Testis (tissue), 5 donors: ENCODE measurements at places on chromosomes 2 and 18.
A peak's percentile ranks its signal among the peaks of the same experiment; 100 is the strongest.

DNA sequence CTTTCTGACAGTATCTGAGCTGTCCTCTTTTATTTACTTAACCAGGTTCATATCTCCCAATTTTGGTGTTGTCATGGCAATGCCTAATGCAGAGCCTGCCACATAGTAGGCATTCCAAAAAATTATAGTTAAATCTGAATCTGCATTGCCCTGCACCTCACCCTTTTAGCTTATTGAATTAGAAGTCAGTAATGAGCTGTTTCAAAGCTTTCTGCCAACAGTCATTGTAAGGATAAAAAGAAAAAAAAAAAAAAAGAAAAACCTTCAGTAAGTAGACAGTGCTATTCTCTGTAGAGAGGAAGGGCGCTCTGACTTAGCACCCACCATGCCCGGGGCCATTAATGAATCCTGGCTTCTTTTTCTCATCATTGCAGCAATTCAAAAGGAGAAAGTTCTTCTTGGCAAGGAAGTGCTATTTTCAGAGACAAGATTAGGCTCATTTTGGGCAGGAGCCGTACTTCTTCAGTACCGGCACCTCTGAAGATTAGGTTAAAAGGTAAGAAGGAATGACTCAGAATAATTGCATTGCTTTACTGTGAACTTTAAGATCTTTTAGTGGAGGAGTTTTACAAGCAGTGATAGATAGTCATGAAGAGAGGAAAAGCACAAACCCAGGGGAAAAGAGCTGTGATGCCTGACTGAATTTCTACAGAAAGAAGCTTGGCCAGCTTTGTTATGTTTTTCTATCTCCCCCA is 2041.2 kb upstream of the PIK3C3 start:
- no peak for DNase-seq

GRCh38 chr2:177906041-177906718 is 166.4 kb downstream of the PDE11A start:
- peak; percentile 73 for DNase-seq

- peak; percentile 53 for DNase-seq
Measured at GRCh38 chr18:2961821-2962220, 51.1 kb downstream of the LPIN2 start.

DNA sequence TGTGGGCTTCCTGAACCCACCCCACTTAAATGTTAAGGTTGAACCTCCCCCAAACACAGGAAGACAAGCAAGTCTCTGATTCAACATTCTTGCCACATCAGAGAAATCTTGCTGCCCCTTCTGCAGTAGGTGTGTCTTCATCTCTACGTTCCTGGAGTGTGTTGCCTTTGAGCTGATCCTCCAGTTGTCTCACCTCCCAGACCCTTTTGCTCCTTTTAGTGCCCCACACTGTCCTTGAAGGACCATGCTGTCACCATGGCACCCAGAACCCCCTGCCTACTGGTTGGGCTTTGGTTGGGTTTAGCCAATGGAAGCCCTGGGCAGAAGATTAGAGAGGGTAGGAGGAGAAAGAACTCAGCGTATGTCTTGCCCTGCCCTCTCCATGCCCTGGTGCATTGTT is 10.7 kb downstream of the CAB39 start:
- DNase-seq = no peak

DNA sequence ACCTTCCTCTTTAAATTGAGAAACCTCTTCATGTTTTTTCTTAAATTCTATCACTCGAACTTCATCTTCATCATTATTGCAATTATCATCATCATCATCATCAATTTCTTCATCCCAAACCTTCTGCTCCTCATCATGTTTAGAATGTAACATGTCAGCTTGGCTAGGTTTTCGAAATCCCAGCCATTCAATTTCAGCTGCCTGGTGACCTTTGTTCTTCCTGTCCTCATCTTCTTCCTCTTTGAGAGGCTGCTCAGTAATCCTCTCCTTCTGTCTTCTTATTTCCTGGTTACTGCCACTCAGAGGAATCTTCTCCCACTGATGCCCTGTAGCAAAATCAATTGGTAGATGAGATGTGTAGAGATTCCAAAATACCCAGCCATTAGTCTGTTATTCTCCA is 4.2 kb downstream of the ERMN start:
- no peak for DNase-seq

DNA sequence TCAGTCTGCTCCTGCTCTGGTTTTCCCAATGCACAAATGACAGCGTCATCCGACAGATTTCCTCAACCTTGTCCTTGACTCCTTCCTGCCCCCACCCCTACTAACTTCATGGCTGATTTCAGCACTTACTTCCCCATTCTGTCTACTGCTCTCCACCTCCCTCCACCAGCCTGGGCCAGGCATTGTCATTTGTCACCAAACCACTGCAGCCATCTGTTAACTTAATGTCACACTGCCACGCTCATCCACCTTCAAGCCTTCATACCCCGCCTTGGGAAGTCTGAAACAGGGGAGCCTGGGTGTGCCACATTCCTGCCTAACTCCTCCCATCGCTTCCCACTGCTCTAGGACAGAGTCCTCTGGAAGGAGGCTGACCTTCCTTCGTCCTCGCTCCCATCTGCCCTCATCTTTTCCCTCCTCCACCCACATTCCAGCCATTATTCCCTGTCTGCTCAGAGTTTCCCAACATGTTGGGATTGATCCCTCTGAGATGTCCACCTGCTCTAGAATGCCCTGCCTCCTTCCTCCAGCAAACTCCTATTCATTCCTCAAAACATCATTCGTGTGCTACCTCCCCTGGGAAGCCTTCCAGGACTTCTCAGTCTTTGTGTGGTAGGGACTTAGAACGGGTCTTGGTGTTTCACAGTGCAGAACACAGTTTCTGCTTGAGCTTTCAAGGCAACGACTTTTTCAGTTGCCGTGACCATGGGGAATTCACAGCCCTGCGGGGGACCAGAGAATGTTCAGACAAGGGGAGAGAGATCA is 42.2 kb upstream of the SMAD7 start:
- DNase-seq = no peak

DNA sequence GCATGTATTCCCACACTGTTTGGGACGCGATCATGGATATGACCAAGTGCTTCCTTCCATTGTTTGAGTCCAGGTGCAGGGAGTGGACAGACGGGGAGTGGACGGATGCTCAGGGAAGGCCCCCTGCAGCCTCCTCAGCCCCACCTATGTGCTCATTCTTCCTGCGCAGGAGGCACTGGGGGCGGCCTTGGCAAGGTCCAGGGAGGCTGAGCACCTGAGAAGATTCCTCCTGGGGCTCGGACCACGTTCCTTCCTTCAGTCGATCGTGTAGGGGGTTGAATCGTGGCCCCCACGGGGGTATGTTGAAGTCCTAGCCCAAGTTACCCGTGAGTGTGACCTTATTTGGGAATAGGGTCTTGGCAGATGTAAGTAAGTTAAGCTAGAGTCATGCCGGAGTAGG is 60.4 kb downstream of the ASB1 start:
- no peak for DNase-seq

DNA sequence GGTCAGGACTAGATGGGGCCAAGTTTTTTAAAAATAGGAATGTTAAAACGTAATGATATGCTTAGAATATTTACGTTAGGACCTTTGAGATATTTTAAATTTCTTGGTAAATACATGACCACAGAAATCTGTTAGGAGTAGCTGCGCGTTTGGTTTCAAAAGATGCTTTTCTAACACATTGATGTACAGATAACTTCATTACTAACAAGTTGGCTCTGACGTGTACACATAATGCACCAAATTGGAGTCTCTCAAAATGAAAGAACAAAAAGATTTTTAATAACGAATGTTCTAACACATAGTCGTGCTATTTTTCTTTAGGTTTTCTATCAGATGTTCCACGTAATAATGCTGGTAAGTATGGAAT is 608 bp downstream of the PHOSPHO2 start:
- DNase-seq = no peak
